G401 (cell line): ENCODE measurements at places on chromosomes 3 and 15. TPM values are rescaled to one million over a fixed set of nuclear protein-coding genes. Genes with fewer than 3 reads are reported as not detected.

- DNase-seq: no peak
Measured at GRCh38 chr15:92023965-92024364, 170.5 kb downstream of the SLCO3A1 start.

DNA sequence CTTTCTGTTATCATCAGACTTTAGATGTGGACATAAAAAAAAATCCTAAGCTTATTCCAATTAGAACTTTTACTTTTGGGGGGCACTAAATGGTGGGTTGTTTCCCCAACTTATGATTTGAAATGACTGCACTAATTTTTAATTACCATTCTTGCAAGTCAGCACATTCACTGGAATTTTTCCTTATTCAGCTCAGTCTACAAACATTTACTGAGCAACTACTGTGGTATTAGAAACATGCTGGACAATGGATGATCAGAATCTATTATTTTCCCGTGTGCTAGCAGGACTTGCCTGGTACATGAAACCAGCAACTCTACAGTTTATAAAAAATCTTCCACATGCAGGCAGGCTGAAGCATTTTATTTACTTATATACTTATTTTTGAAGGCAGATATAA is 273.6 kb downstream of the FOXP1 start:
- no peak for DNase-seq

MUC4 gene
- 0.12 and 0.20 TPM in 2 replicates for total RNA-seq

SENP2 gene
- 8.5 and 25.4 TPM in 2 replicates for total RNA-seq

ISLR gene
- total RNA-seq: 3.4 and 5.7 TPM in 2 replicates

ATP2C1 gene
- 16.5 and 34.6 TPM in 2 replicates for total RNA-seq

GABRR3 gene
- not detected in 2 replicates for total RNA-seq
